ENCODE measurements at places on chromosomes 5 and 9.

DNA sequence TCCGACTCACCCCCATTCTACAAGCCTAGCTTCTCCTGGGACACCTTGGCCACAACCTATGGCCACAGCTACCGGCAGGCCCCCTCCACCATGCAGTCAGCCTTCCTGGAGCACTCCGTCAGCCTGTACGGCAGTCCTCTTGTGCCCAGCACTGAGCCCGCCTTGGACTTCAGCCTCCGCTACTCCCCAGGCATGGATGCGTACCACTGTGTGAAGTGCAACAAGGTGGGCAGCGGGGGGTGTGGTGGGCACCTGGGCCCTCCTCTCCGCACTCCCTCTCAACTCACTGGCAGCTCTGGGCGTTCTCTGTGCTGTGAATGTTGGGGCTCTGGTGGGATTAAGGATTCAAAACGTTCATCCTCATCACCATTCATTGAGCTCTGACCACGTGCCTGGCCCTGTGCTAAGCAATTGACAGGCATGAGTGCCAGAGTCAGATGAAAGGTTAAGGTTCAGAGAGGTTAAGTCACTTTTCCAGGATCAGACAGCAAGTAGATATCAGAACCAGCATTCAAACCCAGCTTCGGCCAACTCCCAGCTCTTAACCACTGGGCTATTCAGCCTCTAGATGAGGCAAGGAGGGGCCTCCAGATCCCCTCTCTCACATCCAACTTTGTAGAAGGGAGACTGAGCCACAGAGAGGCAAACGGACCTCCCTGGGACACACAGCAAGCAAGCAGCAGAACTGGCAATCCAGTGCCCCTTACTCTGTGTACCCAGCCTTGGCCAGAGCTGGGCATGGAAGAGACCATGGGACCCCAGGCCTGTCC is 9.9 kb downstream of the GFI1B start:
- DNase-seq = no peak

DNA sequence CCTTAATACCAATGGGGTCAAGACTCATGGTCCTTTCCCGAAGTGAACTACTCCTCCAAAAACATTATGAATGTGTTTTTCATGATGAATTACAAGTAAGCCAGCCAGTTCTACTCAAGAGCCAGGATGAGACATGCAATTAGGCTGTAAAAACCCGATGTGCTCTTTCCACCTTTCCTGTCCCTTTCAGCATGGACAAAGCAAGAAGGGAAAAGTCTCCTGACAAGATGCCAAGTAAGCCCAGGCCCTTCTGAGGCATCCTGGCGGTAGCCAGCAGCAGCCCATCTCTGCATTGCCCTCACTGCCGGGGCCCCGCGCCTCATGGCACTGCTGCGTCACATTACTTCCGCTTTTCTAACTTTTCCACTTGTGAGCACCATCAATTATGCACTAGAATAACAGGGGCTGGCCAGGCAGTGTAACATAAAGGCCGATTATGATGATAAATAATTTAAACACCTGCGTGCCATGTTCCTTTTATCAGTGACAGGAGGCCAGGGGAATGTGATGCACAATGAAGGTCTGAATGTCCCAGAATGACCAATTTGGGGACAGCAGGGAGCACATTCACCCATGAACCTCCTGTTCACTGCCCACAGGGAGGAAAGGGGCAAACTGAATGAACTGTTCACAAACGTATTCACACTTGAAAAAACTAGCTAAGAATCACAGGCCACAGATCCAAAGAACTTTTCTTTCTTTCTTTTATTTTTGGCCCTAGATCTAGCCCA is 37.4 kb downstream of the EFNA5 start:
- DNase-seq = no peak

- DNase-seq = peak; percentile 79
Measured at GRCh38 chr5:159886296-159886695, 30.0 kb upstream of the ADRA1B start.

- no peak for DNase-seq
Measured at GRCh38 chr9:7970681-7971330, 171.2 kb upstream of the DMAC1 start.

DNA sequence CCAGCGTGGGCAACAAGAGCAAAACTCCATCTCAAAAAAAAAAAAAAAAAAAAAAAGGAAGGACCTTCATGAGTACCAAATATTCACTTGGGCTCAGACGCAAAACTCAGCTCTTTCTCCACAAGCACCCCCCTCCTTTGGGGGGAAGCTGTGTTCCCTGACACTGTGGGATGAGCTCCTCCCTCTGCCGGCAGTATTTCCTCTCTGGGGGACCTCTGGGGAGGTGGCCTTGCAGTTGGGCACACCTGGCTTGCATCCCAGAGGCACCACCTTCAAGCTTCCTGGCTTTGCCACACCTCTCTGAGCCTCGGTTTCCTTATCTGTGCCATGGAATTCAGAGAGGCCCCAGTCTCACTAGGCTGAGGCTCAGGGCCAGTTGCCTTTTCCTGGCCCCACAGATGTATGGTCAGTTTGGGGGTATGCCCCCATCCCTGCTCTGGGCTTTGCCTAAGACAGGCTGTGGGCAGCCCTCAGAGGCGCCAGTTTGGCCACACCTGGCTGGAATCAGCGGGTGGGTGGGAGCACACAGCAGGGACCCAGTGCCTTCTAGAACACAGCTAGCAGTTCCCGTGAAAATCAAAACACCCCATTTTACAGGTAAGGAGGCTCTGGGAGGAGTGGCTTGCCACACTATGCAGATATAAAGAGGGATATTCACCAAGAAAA is 157.5 kb upstream of the IER5L start:
- no peak for DNase-seq

DNA sequence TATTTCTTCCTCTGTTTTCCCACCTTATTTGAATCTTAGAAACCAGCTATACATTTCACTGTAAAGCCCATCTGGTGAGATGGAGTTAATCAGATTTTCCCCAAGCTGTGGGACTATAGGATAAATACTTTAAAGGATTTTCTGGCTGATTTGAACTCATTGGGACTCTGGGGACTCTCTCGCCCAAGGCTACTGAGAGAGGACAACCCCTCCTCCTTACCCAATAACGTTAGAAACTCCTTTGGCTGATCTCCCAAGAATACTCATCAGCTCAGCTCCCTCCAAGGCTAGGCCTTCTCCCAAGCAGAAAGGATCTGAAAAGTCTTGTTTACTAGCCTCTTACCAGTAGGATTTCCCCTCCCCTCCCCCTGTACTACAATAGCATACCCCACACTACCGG is 1.5 kb upstream of the GLRA1 start:
- no peak for DNase-seq

GRCh38 chr9:83441390-83441789 is 96.8 kb downstream of the FRMD3 start:
- DNase-seq = no peak

DNA sequence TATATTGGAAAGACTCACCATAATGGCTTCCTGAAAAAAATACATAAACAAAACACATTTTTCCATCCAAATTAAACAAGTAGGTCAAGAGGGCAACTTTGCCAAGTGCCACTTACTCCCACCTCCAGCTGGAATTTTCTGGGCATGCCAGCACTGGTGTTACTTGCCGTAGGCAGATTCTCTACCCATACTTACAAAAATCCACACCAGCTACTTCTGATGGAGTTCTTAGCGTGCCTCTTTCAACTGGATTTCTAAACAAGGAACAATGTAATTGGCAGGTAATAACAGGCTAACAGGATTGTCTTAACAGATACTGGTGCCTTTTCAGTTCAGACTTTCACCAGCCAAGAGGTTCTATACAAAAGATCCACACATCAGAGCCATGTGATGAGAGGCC is 301.4 kb downstream of the MLLT3 start:
- DNase-seq = no peak

GRCh38 chr9:125758986-125759763 is 12.0 kb downstream of the PBX3 start:
- DNase-seq = no peak

- no peak for DNase-seq
Measured at GRCh38 chr9:72210522-72210921, 61.3 kb downstream of the GDA start.

DNA sequence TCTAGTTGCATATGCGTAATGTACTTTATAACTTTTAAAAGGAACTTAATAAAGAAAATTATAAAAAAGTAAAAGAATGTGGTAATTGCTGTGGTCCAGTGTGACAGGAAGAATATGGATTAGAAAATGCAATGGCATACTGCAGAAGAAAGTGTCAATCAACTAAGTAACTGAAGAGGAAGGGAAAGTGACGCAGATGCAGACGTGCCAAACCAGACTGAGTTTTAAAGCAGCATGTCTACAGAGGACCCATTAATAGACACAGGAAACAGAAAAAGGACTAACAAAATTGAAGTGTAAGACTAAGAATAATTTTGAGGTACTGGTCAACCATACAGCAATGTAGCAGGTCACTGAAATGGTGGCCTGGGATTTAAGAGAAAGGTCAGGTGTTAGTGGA is 73.3 kb downstream of the DPYSL3 start:
- DNase-seq = no peak

GRCh38 chr5:6446042-6446441 is 2.6 kb upstream of the UBE2QL1 start:
- no peak for DNase-seq

Data from NCI-H2029 (cell line).